Activated naive CD8-positive, alpha-beta T cell treated with anti-CD3 and anti-CD28 coated beads, Interleukin-2, amount 50 U/mL, for 24 hours (primary cell): ENCODE measurements at places on chromosomes 5 and 9.

DNA sequence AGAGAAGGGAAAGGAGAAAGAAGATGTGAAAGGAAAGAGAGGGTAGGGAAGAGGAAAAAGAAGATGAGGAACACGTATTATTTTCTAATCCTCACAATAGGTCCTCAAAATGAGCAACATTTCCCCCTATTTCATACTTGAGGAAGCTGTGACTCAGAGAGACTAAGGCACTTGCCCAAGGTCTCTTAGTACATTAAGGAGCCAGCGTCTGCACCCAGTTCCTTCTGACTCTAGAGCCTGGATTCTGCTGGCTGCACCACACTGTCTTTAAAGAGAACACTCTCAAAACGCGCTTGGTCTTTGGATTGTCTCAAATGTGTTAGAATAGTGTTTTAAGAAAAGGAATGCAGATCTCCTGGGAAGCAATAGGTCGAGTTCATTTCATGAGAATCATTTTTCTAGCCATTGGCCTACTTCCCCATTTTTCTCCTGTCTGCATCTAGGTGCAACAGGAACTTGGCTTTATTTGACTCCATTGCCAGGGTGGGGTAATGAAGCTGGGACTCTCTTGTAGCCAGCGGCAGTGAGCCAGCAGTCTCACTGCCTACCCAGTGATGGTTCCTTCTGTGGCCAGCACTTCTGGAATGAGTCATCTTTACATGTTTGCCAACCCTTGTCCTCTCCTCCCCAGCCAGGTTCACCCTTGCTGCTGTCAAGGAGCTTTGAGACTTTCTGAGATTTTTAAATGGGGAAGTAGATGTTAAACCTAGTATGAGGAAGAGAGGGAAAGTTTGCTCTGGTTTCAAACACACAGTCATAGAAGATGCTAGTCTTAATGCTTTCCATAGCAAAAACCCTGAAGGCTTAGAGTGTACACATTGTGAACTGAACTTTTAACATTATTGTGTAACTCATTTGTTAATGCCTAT lies 82.7 kb downstream of the DOCK8 start:
- DNase-seq, result no peak
- H3K36me3 ChIP-seq, result peaks cover 70% of the 10 kb centered on the region
- H3K27ac ChIP-seq, result peak overlapping the region; percentile 75
- H3K4me3 ChIP-seq, result peak overlapping the region; percentile 10

- no peaks in the 10 kb centered on the region for H3K4me1 ChIP-seq
- no peak overlapping the region for H3K27ac ChIP-seq
- H3K27me3 ChIP-seq, result peaks cover 8% of the 10 kb centered on the region
- DNase-seq, result no peak
- H3K36me3 ChIP-seq, result no peaks in the 10 kb centered on the region
Measured at GRCh38 chr5:160303690-160304089, 8.7 kb downstream of the CCNJL start.

DNA sequence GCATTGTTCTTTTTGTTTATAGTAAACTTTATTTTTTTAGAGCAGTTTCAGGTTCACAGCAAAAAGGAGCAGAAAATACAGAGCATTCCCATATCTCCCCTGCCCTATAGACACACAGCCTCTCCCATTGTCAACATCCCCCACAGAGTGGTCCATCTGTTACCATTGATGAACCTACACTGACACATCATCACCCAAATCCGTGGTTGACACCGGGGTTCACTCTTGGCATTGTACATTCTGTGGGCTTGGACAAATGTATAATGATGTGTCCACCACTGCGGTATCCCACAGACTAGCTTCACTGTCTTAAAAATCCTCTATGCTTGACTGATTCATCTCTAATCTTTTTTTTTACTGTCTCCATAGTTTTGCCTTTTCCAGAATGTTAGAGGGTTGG lies 120.7 kb upstream of the SPATA31C2 start:
- H3K4me1 ChIP-seq, result no peaks in the 10 kb centered on the region
- DNase-seq, result no peak
- H3K27ac ChIP-seq, result no peak overlapping the region

DNA sequence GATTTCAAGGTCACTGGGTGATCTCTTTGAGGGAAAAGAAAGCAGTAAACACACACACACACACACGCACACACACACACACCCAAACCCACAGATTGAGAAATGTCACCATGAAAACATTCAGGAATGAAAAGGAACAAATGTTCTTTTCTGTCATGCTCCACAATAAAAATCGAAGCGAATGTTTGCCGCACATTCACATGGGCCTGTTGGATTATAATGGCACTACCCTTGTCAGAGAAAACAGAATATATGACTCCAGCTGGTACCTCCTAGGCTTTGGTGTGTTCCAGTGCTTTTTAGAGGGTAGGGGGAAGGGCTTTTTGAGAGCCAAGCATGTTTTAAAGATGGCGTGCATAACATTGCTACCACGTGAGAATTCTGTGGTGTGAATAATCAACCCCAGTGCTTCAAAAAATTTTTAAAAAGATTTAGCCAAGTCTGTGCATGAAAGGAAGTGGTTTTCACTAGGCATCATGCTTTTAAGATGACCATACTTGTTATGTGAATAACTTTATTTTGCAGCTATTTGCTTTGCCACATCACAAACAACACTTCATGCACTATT lies 120.8 kb upstream of the ZNF608 start:
- no peaks in the 10 kb centered on the region for H3K27me3 ChIP-seq
- H3K36me3 ChIP-seq, result no peaks in the 10 kb centered on the region
- no peak overlapping the region for H3K4me3 ChIP-seq
- peaks cover 13% of the 10 kb centered on the region for H3K4me1 ChIP-seq
- DNase-seq, result no peak

DNA sequence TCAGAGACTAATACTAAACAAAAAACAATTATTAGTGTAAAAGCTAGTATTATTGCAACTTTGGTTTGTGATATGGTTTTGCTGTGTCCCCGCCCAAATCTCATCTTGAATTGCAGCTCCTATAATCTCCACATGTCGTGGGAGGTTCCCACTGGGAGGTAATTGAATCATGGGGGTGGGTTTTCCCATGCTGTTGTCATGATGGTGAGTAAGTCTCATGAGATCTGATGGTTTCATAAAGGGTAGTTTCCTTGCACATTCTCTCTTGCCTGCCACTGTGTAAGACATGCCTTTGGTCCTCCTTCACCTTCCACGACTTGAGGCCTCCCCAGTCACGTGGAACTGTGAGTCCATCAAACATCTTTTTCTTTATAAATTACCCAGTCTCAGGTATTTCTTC lies 325.9 kb upstream of the DAB2 start:
- no peak overlapping the region for H3K4me3 ChIP-seq
- no peaks in the 10 kb centered on the region for H3K4me1 ChIP-seq
- no peaks in the 10 kb centered on the region for H3K36me3 ChIP-seq
- no peak for DNase-seq

DNA sequence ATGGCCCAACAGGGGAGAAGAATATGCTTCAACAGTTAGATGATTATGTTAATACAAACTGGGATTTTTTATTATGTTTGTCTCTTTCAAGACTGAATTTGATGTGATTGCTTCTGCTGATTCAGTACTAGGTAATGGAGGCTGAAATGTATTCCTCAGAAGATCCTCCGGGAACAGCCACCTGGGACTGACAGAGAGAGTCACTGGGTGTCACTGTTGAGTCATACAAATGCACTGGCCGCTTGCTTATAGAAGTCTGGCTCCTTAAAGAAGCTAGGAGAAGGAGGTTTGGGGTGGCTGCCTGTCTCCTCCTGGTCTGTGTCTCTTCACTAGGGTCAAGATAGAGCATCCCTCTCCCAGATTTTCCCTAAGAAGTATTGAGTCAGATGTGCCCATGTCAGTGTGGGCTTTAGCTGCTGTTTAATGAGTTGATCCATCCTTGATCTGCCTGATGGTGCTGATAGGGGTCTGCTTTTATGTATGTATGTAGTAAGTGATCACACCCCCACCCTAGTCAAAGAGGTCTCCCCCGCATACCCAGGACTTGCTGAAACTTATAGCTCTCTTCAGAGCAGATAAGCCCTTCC lies 773.4 kb downstream of the BRINP1 start:
- H3K4me3 ChIP-seq, result no peak overlapping the region
- H3K27me3 ChIP-seq, result no peaks in the 10 kb centered on the region
- no peaks in the 10 kb centered on the region for H3K36me3 ChIP-seq
- DNase-seq, result no peak

GRCh38 chr5:116289276-116289675 lies 204.5 kb downstream of the COMMD10 start:
- H3K27ac ChIP-seq, result no peak overlapping the region
- H3K27me3 ChIP-seq, result no peaks in the 10 kb centered on the region
- H3K4me1 ChIP-seq, result no peaks in the 10 kb centered on the region
- peaks cover 54% of the 10 kb centered on the region for H3K36me3 ChIP-seq
- DNase-seq, result no peak

DNA sequence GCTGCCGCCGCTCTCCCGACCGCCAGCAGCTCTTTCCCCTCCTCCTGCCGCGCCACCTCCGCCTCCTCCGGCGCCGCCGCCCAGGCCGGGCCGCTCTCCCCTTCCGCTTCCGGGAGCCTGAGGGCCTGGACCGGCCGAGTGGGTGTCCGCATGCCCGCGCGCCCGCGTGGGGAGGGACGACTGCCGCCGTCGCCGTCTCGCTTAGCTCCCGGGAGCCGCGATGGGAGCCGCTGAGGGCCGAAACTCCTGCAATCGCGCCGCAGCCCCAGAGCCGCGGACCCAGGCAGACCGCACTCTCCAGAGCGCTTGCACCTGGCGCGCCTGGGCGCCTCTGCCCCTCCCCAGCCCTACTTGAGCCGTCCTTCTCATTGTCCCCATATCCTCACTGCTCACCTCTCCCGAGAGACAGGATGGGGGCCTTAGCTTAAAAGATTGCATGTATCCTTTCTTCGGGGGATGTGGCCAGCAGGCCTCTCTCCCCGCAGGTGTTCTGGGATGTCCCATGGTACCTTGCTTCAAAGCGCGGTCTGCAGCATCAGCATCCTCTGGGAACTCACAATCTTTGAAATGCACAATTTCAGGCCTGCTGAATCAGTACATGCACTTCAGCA lies at the start of gene ZDHHC21:
Gene ZDHHC21 (minus strand): TSS at position 182 of the 611 bp plus-strand sequence. CDS start 19,092 bp downstream, outside the sequence.
- peaks cover 26% of the 10 kb centered on the region for H3K4me1 ChIP-seq
- H3K27me3 ChIP-seq, result peaks cover 12% of the 10 kb centered on the region
- H3K36me3 ChIP-seq, result peaks cover 2% of the 10 kb centered on the region
- DNase-seq, result peak; percentile 71

DNA sequence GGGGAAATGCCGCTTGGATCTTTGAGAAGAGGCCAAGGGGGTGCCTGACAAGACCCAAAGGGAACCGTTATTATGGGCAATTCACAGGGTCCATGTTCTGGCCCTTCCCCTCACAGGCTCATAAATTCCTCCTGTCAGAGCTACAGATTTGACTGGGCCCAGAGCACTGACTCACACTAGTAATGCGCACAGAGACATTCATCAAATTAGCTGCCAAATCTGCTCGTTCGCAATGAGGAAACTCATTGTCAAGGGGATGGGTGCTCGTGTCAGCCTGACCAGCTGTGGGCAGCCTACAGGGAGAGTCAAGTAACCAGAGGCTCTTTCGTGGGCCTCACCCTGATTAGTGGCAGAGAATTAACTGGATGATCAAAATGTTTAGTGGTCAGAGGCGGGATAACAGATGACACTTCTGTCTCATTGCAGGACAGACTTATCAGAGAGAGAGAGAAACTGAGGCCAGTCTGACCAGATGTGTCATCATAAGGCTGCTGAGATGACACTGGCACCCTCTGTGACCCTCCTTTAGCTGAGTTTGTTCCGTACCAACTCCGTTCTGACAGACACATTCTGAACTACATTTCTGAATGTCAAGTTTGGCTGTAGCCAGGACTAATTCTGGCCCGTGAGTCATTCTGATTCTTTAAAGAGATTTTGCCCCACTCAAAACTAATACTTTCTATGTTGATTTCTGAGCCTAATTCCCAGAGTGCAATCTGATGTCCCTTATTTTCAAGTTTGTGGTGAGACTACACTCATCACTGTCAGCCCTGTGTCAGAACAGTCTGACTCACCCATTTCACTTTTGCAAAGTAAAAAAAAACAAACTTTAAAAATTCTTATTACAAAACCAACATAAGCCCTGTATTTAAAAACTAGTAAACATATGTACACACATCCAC lies 377.1 kb downstream of the ACTL7B start:
- no peak overlapping the region for H3K27ac ChIP-seq
- DNase-seq, result no peak
- no peaks in the 10 kb centered on the region for H3K27me3 ChIP-seq
- no peaks in the 10 kb centered on the region for H3K36me3 ChIP-seq
- H3K4me1 ChIP-seq, result no peaks in the 10 kb centered on the region
- H3K4me3 ChIP-seq, result no peak overlapping the region

DNA sequence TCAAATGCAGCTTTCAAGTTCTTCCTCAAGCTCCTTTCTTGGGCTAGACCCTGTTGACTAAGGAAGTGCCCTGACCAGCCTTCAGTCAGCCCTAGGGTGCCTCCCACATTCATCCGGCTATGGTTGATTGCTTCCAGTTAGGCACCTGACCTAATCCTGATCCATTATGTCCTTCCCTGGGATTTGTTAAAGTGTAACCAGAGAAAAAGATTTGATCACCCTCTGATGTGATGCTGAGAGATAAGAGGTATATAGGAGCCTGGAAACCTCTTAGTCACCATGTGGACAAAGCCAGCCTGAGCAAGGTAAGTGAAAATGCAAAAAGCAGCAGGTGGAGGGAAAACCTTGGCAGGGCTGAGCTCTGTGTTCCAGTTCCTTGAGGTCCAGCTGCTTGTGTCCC lies 178.8 kb upstream of the ERCC6L2 start:
- H3K4me3 ChIP-seq, result no peak overlapping the region
- H3K27me3 ChIP-seq, result peaks cover 5% of the 10 kb centered on the region
- peaks cover 4% of the 10 kb centered on the region for H3K36me3 ChIP-seq
- H3K4me1 ChIP-seq, result no peaks in the 10 kb centered on the region
- no peak for DNase-seq

GRCh38 chr9:105751761-105752160 lies 57.4 kb downstream of the TMEM38B start:
- H3K27me3 ChIP-seq, result no peaks in the 10 kb centered on the region
- peaks cover 69% of the 10 kb centered on the region for H3K36me3 ChIP-seq
- no peaks in the 10 kb centered on the region for H3K4me1 ChIP-seq
- DNase-seq, result no peak
- H3K27ac ChIP-seq, result no peak overlapping the region

DNA sequence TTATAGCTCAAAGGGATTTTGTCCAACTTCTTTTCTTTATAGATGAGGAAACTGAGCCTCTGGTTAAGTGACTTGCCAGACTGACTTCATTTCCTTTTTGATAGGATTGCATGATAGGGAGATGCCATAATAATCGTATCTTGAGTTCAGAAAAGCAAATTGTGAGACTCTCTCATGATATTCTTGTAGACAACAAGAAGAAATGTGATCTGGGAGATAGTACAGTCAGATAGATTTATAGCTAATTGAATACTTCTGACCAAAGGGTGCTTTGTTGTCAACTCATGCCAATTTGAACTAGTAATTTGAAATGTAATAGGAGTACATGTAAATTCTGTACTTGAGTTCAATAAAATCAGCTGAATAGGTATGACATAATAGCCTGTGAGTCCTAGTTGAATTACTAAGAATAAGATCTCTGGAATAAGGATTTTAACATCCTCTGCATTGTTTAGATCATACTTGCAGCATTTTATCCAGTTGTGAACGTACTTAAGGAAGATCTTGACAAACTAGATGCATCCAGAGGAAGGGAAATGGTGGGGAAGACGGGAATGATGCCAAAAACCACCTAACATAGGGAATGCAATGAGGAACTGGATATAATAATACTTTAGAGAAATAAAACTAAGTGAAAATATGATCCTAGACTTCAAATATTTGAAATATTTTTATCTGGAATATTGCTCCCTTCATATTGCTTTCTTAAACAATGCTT lies 25.5 kb downstream of the CWC27 start:
- H3K27me3 ChIP-seq, result no peaks in the 10 kb centered on the region
- peaks cover 14% of the 10 kb centered on the region for H3K36me3 ChIP-seq
- no peak for DNase-seq
- peaks cover 5% of the 10 kb centered on the region for H3K4me1 ChIP-seq
- no peak overlapping the region for H3K27ac ChIP-seq

- no peaks in the 10 kb centered on the region for H3K27me3 ChIP-seq
- H3K27ac ChIP-seq, result no peak overlapping the region
- DNase-seq, result no peak
- no peak overlapping the region for H3K4me3 ChIP-seq
- H3K4me1 ChIP-seq, result peaks cover 14% of the 10 kb centered on the region
Measured at GRCh38 chr5:75113354-75114113, 61.2 kb upstream of the GCNT4 start.
